ENCODE measurements at places on chromosomes 5 and 9.

GRCh38 chr9:135906291-135907005 lies 898 bp downstream of the CAMSAP1 start:
- no peak for DNase-seq

DNA sequence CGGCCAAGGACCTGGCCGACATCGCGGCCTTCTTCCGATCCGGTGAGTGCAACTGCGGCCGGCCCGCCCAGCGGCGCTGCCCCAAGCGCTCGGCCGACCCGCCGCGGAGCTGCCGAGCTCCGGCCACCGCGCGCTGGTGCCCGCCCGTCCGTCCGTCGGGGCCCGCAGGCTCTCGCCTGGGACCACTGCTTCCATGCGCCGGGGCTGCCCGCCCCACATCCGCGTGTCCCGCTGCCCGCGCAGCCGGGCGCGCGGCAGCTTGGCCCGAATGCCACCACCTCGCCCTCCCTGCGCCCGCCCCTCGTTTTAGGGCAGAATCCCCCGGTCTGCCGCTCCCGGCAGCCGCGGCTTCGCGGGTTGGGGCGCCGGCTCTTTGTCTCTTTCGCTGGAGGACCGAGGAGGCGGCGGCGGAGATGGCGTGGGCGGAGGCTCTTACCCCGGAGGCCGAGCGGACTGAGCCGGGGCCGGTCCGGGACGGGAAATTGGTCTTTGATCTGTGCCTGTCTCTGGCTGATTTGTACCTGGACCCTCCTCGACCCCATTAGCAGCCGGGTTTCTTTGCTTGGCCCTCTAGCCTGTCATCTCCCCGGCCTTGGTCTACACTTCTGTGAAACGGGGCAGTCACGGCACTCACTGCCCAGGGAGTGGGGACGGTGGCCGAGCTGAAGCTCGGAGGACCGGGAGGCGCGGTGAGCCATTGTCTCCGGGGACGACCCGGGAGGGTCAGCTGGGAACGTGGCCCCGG lies 871 bp downstream of the TRIO start:
- DNase-seq = no peak

- DNase-seq = no peak
These were observed 95.8 kb downstream of the TMEM174 start for GRCh38 chr5:73268826-73269225.

GRCh38 chr5:119742311-119742710 lies 113.0 kb downstream of the FAM170A start:
- no peak for DNase-seq

- DNase-seq = no peak
These were observed 13.1 kb upstream of the IFNA14 start for GRCh38 chr9:21252721-21253547.

DNA sequence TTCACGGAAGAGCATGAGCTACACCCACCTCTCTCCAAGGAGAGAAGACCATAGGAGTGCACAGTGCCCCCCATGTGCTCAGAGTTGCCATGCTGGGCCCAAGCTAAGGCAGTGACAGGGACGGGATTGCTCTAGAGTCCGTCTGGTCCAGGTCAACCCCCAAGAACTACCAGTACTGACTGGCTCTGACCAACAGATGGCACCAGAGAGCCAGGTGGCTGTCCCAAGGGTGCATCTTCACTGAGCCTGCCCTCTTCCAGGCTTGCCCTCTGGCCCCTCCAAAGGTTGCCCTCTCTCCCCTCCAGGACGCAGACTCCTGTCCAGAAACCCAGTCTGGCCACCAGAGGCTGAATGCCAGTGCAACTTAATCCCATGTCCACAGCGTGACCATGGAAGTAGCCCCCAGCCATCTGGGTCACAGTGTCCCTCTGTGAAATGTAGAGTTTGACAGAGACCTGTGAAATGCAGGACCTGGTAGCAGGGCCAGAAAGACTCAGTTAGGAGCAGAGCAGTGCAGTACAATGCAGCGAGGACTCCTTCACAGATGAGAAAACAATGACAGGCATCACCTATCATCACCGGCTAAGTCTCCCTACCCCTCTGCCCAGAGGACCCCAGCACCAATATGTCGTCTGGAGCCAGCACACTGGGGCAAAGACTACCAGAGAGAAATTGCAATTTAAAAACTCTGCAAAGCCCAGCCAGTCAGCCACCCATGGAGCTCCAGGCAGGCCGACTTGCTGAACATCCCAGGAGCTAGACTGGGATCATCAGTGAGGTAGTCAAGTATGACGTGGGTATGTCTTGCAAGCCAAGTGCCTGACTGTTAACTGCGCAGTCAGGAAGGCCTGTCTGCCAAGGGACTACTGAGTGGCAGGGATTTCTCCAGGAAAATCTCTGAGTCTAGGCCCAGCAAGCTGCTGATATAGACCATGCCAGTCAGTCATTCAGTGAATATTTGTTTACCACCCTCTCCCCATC lies 7.7 kb upstream of the SKP1 start:
- DNase-seq = peak; percentile 54

DNA sequence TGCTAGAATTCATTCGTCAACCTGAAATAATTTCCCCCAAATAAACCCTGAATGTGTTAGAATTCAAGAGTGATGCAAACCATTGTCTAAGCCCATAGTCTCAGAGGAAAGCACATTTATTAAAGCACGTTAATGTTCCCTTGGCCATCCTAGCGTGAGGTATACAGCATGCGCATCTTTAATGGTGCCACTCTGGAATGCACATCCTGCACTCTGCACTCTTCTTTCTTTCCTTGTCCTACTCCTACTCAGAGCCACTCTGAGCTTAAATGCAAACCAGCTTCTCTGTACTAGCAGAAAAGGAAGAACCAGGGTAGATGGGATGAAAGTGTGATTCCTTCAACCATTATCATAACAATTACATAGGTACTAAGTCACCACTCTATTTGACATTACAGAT lies 50.4 kb downstream of the ARL15 start:
- no peak for DNase-seq

GRCh38 chr5:180172447-180173197 lies 36.4 kb downstream of the RASGEF1C start:
- DNase-seq = no peak

DNA sequence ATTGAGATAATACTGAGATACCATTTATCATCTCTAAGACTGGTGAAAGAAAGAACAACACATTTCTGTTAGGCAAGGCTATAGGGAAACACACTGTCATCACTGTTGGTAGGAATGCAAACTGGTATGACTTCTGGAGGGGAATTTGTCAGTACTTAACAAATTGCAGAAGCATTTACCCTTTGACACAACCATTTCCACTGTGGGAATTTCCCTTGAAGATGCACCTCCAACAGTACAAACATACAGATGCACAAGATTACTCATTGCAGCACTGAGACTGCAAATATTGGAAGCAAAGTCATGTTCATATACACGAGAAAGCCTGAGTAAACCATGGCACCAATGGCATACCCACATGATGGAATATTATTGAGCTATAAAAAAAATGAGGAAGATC lies 17.6 kb downstream of the GM2A start:
- DNase-seq = no peak
